ENCODE measurements at places on chromosomes 7 and 10.

GRCh38 chr10:92110039-92110794, 180.7 kb downstream of the CPEB3 start:
- DNase-seq, result no peak

DNA sequence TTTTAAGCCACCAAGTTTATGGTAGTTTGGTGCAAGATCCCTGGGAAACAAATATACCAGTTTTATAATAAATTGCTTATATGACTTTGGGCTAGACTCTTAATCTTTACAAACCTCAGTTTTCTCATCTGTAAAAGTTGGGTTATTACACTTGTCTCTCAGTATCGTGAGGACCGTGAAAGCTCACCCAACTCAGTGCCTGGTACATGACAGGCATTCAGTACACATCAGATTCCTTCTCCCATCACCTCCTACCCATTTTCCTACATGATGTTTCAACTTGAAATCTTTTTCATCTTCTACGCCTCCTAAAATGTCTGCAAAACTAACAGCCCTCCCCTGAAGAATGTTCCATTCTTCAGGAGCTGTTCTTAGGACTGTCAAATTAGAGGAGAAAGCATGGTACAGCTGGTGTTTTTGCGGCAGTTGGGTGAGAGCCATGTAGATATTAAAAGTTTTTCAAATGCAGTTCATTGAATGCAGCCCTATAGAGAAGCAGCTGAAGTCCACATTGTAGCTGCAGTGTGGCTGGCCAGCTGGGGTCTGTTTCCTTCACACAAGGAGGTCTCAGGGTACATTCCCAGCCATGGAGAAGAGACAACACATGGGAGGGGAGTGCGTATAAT, 812.8 kb downstream of the LRMDA start:
- DNase-seq, result no peak

GRCh38 chr7:136139417-136139816, 162.3 kb upstream of the MTPN start:
- DNase-seq, result no peak

- DNase-seq, result no peak
Measured at GRCh38 chr7:64893401-64893800, 9.7 kb upstream of the ZNF273 start.

- no peak for DNase-seq
Measured at GRCh38 chr7:46681865-46682503, 760.9 kb upstream of the IGFBP3 start.

DNA sequence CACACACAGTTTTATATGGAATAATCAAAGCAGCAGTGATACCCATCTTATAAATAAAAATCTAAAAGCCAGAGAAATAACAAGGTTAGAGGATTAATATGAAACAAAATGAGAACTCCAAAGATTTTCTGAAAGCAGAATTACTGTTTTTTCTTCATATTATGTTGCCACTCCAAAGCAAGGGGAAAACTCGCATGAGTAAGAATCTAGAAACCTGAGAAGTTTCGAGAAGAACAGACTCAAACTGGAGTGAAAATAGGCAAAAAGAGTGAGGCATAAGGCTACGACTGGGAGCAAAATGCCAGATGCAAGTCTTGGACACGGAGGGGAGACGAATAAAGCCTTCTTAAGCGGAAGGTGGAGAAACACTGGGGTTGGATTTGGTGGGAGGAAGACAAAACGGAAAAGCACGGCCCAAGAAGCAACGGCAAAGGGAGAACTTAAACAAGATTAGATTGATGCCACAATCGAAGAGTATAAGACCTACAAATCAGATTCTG, 923 bp downstream of the TNPO3 start:
- no peak for DNase-seq

- DNase-seq, result no peak
Measured at GRCh38 chr10:6165221-6165725, 37.5 kb upstream of the PFKFB3 start.

- DNase-seq, result no peak
Measured at GRCh38 chr10:116742367-116743265, at the start of gene HSPA12A. Gene HSPA12A (minus strand): TSS chr10:116742566. CDS start chr10:116742469, 97 bp downstream.

DNA sequence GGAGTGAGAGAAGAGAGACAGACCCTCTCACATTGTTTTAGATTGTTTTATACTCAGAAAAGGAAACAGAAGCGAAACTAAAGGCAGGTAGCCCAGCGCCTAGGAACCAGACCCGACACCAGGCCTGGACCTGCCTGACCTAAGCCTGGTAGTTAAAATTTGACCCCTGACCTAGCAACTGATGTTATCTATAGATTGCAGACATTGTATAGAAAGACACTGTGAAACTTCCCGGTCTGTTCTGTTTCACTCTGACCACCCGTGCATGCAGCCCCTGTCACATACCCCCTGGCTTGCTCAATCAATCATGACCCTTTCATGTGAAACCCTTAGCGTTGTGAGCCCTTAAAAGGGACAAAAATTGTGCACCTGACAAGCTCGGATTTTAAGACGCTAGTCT, 31.6 kb downstream of the VIPR2 start:
- DNase-seq, result no peak

DNA sequence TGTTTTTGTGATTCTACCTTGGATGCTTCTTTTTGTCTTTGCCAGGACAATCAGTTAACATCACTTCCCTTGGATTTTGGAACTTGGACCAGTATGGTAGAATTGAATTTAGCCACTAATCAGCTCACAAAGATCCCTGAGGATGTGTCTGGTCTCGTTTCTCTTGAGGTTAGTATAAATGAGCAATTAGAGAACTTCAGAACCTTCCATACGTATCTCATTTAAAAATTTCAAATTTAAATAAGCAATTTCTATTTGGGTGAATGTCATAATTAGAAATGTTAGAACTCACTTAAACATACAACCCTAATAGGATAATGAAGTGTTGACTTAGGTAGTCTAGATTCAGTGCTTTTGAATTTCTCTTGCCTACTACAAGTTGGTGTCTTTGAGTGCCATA, 69.3 kb upstream of the ADRA2A start:
- DNase-seq, result no peak

DNA sequence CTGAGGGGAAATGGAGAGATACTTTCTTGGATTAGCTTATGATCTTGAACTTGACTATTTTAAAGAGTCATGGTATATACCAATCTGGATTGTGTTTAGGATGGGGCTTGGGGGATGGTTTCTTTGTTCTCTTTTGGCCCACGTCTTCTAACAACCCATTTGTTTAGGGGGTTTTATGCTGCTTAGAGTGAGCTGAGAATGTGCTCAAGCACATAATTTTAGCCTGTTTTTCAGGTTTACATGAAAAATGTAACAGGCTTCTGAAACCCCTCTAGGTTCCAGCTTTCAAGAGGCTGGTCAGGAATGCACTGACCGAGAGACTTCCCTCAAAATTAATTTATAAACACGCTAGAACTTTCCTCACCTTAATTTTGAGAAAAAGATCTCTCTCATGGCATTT, 94.3 kb downstream of the AUTS2 start:
- no peak for DNase-seq

- DNase-seq, result no peak
Measured at GRCh38 chr7:38318803-38319416, 45.5 kb upstream of the TARP start.

DNA sequence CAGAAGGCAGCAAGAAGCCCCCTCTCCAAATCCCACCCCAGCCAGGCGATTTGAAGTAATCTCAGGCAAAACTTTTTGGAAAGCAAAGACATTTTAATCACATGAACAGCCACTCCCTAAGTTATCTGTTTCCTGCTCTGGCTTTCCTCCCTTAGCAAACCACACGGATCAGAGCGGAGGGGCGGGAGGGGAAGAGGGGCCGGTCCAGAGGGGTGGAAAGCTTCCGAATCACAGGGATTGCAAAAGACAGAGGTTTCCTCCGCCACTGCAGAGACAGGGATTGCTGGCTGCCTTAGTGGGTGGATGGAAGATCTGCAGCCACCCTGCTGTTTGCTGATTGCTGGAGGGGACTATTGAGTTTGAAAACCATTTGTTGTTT, 41.2 kb downstream of the ZCCHC24 start:
- DNase-seq, result no peak

DNA sequence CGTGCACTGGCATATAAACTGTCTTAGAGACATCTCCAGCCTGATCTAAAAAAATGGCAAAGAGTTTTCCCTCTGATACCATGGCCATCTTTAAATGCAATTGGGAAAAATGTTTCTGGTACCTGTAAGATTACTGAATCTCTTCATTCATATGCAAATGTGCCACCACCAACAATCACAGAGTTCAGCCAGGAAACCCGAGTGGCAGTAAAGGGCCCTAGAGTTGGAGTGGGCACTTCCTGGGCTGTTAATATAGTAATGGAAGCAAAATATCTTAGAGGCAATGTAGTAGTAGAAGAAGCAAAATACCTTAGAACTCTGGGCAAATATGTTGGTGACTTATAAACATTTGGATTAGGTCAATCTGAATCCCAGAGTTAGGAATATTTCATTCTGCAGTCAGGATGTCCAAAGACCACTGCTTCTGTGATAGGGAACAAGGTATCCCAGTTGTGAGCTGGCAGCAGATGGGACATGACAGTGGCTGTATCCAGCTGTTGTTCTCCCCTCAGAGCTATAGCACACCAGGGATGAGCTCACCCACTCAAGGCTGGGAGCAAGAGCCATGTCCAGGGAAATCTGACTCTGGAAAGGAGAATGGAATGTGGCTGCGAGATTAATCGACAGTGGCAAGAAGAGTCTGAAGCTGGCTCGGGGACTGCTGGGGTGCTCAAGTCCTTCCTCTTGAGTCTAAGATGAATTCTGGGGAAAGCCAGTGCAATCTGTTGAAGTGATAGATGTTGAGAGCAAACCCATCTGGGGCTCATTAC, 332.1 kb downstream of the PHTF2 start:
- no peak for DNase-seq

DNA sequence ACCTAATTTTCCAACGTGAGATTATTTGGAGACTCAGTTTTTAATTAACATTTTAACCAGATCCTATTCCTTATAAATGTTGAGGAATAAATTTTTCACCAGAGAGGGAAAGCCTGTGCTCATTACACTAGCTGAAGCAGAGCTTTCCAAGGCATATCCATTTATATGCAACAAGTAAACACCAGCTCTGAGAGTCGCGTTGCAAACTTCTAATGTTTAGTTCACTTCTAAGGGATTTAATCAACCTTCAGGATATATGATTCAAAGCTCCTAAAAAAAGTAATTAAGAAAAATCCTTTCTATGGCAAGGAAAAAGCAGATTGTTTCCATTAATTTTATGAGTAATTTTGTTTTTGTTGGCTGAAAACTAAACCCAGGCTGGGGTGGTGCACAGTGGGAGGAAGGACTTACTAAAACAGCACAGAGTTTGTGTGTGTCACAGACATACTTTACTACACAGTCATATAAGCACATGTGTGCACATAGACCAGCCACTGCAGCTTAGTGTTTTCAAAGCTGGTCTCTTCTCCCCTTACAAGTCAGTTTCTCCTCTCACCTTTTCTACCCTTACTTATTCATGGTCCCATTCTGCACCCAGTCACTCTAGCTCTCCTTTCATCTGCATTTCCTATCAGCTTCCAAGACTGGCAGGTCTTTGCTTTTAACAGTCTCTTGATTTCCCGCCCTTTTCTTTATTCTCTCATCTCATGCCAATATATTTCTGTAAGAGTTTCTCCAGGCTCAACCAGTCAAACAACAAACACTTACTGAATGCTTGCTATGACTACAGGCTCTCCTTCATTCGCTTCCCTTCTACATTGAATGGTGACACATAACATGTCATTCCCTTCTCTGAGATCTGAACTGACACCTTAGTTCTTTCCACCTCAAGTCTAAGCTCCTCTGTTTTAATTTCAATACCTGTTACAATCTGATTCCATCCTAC, 81.1 kb upstream of the FZD1 start:
- no peak for DNase-seq

DNA sequence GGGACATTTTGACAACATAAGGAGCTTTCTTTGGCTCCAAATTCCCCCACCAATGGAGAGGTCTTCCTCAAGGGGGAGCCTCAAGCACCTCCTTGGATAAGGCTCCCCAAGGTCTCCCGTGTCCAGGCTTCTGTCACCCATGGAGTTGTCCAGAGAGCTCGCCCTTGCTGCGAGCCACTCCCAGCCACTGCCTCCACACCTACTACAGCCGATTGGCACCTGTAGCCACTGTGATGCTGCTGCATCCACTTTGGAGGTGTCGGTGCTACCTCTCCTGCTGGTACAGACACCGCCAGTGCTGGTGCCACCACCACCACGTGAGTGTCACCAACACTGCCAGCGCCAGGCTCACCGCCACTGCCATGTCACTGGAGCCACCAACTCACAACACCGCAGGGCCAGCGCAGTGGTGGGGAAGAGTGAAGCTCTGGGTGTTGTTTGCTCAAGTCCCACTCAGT, 22.1 kb upstream of the ENO4 start:
- no peak for DNase-seq

DNA sequence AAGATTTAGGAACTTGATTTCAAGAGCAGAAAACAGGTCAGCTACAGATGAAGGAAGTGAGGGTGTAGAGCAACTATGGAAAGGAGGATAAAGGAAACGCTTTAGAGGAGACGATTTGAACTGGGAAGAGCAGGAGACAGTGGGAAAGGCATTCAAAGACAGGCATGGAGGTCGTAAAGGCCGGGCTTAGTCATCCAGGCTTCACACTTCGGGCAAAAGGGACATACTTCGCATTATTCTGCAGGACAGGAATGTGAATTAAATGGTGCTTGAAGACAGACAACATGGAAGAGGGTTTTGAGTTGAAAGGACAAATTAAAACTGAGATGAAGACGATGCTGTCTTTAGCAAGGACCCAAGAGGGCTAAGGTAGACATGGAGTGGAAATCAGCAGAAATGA, 8.1 kb downstream of the FAM171A1 start:
- no peak for DNase-seq

DNA sequence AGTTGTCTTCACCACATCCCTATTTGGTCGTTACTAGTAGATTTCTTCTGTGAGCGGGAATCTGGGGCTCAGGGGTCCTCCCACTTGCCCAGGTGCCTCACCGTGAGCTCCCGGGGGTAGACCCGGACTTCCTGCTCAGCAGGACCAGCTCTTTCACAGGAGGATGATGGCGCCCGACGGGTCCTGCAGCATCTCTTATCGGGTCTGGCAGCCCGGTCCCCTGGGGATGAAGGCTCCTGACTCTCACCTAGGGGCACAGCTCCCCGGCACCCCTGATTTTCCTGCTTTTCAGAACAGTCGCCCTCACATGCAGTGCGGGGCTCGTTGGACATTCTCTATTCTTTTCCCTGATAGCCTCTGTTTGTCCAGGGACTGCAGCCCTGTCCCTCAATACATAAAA, 33.0 kb upstream of the SHH start:
- no peak for DNase-seq

DNA sequence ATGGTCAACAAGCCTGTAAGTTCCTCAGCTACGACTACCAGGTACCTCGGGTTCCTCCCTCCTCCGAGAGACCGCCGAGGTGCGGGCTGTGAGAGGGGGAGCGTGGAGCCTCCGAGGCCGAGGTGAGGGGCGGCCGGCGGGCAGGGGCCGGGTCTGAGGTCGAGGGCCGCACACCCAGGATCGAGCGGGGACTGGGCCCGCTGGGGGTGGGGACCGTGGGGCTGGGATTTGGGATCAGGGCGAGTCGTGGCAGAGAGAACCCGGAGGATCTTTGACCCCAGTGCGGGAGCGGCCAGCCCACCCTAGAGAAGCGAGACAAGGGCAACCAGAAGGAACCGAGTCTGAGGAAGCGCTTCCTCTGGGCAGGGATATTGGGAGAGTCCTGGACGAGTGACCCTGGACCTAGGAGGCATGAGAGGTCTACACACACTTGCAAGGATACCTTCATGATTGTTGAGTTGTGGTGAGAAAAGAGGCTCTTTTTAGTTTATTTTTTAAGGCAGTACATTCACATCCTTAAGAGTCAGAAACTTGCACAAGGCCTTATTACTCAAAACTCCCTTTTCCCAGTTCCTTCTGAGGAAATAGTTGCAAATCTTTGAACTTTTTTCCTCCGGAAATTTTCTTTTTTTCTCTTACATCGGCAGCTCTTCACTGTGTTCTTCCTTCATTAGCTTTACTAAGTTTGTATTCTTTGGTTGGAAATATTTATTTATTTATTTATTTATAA, 395 bp downstream of the ZNF487 start:
- DNase-seq, result no peak
